ENCODE measurements at places on chromosomes 13 and 19.

- DNase-seq = no peak
Measured at GRCh38 chr13:31807090-31807541, 67.8 kb downstream of the RXFP2 start.

GRCh38 chr19:16034958-16035560 is 41.2 kb upstream of the TPM4 start:
- no peak for DNase-seq

DNA sequence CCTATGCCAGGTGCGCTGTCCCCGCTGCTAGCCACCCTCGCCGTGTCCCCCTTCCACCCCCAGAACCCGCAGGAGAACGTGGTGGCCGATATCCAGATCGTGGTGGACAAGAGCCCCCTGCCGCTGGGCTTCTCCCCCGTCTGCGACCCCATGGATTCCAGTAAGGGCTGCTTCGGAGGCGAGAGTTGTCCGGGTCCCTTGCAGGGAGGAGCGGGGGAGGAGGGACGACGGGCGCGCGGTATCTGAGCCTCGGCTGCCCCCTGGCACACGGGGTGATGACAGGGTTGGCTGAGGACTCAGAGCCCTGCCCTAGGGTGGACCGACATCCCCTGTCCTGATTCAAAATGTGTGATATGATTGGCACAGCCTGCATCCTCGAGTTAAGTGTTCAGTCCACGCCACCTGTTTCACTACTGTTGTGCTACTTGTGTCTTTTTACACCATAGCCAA is 653 bp downstream of the MVB12A start:
- DNase-seq = no peak

- DNase-seq = no peak
Measured at GRCh38 chr13:101262306-101262705, 154.0 kb downstream of the NALCN start.
